ENCODE measurements at places on chromosomes 7 and 10. TPM values are rescaled to one million over a fixed set of nuclear protein-coding genes. Genes with fewer than 3 reads are reported as not detected.

MBL2 gene
- total RNA-seq: not detected

DNA sequence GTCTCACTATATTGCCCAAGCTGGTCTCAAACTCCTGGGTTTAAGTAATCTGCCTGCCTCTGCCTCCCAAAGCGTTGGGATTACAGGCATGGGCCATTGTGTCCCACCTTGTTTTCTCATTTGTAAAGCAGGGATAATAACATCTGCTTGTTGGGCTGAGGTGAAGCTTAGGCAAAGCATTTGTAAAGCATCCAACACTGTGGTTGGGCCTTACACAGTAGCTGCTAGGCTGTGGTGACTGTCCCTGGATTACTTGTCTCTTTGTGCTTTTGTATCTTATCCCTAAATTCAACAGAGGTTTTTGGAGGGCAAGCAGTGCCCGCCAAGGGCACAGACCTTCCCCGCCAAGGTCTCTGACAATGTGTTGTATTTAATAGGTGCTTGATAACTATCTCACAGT lies 14.3 kb downstream of the HKDC1 start:
- peaks cover 13% of the 10 kb centered on the region for H3K4me1 ChIP-seq
- no peak overlapping the region for H3K4me3 ChIP-seq
- no peaks in the 10 kb centered on the region for H3K27me3 ChIP-seq
- no peak overlapping the region for H3K27ac ChIP-seq

TBX20 gene
- 0.65 TPM for total RNA-seq

DNA sequence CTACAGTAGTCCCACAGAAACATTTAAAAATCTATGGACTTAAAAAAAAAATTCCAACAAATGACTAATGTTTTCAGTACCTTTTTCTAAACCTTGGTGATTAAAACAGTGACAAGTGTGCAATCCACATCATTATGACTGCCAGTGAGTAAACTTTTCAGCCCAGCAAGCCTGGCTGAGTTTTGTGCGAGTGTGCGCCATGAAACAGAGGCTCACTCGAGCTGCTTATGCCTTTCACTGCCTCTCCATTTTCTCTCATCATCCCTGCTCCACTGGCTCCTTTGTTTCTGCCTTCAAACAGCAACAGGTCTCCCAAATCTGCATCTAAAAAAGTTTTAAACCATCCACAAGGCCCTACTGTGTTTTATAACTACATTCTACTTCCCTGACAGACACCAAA lies 105.8 kb downstream of the USP6NL start:
- peaks cover 7% of the 10 kb centered on the region for H3K36me3 ChIP-seq
- no peak overlapping the region for H3K4me3 ChIP-seq
- H3K27ac ChIP-seq: no peak overlapping the region
- H3K4me1 ChIP-seq: no peaks in the 10 kb centered on the region
- DNase-seq: no peak

DNA sequence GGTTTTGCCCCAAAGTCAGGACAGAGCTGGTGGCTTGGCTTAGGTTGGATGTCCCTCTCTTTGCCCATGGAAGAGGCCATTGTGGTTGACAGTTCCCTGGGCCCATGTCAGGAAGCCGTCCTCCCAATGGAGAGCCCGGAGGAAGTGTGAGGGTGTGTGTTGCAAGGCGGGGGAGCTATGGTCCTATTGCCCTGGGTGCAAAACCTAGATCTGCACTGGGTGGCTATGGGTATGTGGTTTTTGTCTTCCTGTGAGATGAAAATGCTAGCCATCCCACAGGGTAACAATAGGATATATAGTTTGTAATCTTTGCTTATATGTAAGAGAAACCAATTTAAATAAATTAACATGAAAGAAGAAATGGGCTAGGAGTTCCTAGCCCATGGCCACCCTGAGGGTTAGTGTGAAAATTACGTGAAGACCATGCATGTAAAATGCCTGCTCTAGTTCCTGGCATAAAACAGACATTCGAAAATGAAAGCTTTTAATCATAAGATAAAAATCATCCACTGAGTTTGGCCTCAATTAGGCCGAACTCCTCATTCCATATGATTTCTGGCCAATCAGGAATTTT lies 189.2 kb downstream of the PLPP4 start:
- H3K4me1 ChIP-seq: no peaks in the 10 kb centered on the region
- H3K27me3 ChIP-seq: no peaks in the 10 kb centered on the region
- H3K36me3 ChIP-seq: no peaks in the 10 kb centered on the region
- no peak overlapping the region for H3K4me3 ChIP-seq

- H3K4me3 ChIP-seq: peak overlapping the region; percentile 32
- peaks cover 30% of the 10 kb centered on the region for H3K27me3 ChIP-seq
- no peak overlapping the region for H3K27ac ChIP-seq
- peaks cover 6% of the 10 kb centered on the region for H3K36me3 ChIP-seq
- H3K4me1 ChIP-seq: peaks cover 6% of the 10 kb centered on the region
Observed at GRCh38 chr10:42836771-42837468, 54.3 kb downstream of the BMS1 start.

DNA sequence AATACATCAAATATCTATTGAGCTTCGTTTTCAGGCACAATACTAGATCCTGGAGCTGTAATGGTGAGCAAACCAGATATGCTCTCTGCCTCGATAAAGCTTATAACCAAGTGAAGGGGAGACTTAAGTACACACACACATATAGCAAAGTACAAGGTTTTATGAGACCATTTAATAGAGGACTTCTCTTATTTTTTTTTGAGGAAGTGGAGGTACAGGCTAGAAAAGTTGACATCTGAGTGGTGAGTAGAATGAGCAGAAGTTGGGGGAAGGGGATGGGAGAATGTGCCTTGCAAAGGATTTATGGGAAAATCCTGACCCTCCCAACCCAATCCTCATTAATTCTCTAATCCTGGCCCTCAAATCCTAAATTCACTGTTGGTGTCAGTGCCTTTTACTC lies 7.7 kb downstream of the CCDC136 start:
- H3K27me3 ChIP-seq: no peaks in the 10 kb centered on the region
- H3K4me3 ChIP-seq: no peak overlapping the region
- DNase-seq: no peak

SPDYE2B gene
- total RNA-seq: not detected

DNA sequence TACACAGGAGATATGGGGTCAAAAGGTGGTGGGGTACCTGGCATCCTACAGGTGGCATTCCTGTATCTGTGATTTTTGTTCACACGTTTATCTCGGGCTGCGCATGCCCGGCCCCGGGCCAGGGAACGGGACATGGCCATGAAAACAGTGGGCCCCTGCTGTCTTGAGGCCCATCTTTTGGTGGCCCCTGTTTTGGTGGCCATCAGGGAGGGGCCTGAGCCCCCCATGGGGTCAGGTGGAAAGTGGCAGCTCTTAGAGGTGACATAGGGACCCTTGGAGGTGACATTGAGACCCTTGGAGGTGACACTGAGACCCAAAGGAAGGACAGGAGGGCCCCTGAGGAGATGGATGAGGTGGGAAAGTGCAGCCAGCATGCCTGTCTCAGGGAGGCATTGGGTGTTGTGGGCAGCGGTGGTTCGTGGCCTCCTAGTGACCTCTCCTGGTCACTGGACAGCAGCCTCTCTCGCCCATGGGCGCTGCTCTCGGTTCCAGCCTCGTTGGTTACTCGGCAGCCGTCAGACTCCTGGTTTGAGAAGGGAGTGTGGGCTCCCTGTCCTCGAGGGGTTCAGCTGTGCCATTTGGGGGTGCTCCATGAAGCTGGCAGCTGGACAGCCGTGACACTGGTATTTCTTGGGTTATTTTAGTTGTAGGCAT lies 39.9 kb downstream of the INPP5A start:
- H3K27me3 ChIP-seq: no peaks in the 10 kb centered on the region
- peaks cover 48% of the 10 kb centered on the region for H3K4me1 ChIP-seq
- DNase-seq: no peak
- H3K4me3 ChIP-seq: no peak overlapping the region
- no peak overlapping the region for H3K27ac ChIP-seq

GRCh38 chr7:94348142-94348541 lies 46.6 kb upstream of the COL1A2 start:
- no peak for DNase-seq
- H3K36me3 ChIP-seq: no peaks in the 10 kb centered on the region
- no peaks in the 10 kb centered on the region for H3K4me1 ChIP-seq
- H3K27me3 ChIP-seq: no peaks in the 10 kb centered on the region
- H3K27ac ChIP-seq: no peak overlapping the region

DNA sequence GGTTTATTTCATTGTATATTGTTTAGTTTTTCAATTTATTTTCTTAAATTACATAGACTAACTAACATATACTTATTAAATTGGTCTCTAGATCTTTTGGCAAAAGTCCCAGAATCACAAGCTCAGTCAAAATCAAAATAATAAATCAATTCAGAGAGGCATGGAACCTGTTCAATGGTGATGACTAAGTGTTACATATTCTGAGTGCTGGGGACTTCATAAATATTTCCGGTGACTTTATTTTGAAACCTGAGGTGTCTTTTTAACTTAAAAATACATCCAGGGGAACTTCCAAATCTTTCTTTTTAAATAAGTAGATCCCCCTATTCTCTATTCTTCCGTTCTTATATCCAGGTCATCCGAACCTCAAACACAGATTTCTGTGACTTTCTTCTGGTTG lies 89.6 kb upstream of the ZNF804B start:
- no peaks in the 10 kb centered on the region for H3K27me3 ChIP-seq
- no peak overlapping the region for H3K4me3 ChIP-seq
- no peaks in the 10 kb centered on the region for H3K36me3 ChIP-seq

- H3K27ac ChIP-seq: no peak overlapping the region
- no peak overlapping the region for H3K4me3 ChIP-seq
- peaks cover 19% of the 10 kb centered on the region for H3K4me1 ChIP-seq
- H3K36me3 ChIP-seq: peaks cover 54% of the 10 kb centered on the region
- DNase-seq: no peak
Observed at GRCh38 chr10:100232101-100232500, 2.7 kb upstream of the CHUK start.

FAM20C gene
- 42.9 TPM for total RNA-seq

GRCh38 chr7:101009629-101010028 lies 10.3 kb upstream of the MUC17 start:
- no peak overlapping the region for H3K27ac ChIP-seq
- no peaks in the 10 kb centered on the region for H3K36me3 ChIP-seq
- DNase-seq: no peak
- H3K27me3 ChIP-seq: no peaks in the 10 kb centered on the region

DNA sequence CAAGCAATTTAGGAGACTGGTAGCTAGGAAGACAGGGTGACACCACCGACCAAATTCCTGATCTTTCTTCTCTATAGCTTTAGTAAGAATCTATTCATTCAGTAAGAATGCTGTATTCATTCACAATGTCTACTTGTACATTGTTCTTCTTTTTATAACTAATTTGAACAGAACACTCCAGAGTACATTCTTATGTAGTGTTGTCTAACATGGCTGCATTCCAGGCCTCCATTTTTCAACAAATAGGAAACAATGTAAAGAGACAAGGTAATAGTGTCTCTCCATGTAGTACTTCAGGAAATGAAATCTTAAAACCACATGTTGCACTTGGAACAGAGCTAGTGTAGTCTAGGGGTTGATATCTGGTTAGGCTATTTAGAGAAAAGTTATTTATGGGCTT lies 1.8 kb downstream of the VCL start:
- H3K4me3 ChIP-seq: peak overlapping the region; percentile 82
- no peaks in the 10 kb centered on the region for H3K36me3 ChIP-seq
- no peaks in the 10 kb centered on the region for H3K27me3 ChIP-seq
- H3K27ac ChIP-seq: peak overlapping the region; percentile 90
- no peak for DNase-seq
- peaks cover 46% of the 10 kb centered on the region for H3K4me1 ChIP-seq

- no peak overlapping the region for H3K4me3 ChIP-seq
- no peak overlapping the region for H3K27ac ChIP-seq
- DNase-seq: no peak
Observed at GRCh38 chr7:27946351-27946750, 206.4 kb downstream of the TAX1BP1 start.

DNA sequence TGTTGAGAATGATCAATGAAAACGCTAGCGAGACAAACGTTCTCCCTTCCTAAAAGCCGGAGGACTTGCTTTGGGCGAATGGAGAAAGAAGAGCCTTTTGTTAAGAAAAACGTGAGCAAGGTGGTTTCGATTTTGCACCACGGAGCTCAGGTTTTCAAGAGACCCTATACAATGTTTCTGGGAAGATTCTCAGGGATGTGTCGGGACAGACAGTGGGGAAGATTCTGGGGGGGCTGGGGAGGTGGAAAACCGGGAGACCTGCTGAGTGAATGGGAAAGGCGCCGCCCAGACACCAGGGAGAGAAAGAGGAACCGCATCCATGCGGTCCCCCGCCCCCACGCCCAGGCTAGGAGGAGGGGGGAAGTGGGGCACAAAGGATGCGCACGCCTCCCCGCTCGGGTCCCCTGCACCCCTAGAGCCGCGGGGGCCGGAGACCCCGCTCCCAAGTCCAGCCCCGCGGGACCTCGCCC lies 745 bp downstream of the YWHAG start:
- no peaks in the 10 kb centered on the region for H3K27me3 ChIP-seq
- H3K36me3 ChIP-seq: no peaks in the 10 kb centered on the region
- peak overlapping the region; percentile 91 for H3K4me3 ChIP-seq
- DNase-seq: peak; percentile 84
- peaks cover 40% of the 10 kb centered on the region for H3K4me1 ChIP-seq

GRCh38 chr7:112891698-112892097 lies 101.5 kb upstream of the TMEM168 start:
- no peak for DNase-seq
- H3K4me1 ChIP-seq: no peaks in the 10 kb centered on the region
- H3K36me3 ChIP-seq: peaks cover 20% of the 10 kb centered on the region
- no peak overlapping the region for H3K4me3 ChIP-seq
- H3K27ac ChIP-seq: no peak overlapping the region

PDE1C gene
- total RNA-seq: 15.5 TPM

AGR2 gene
- total RNA-seq: 93.0 TPM

GRCh38 chr7:130929896-130930659 lies 196.1 kb upstream of the KLF14 start:
- peaks cover 27% of the 10 kb centered on the region for H3K36me3 ChIP-seq
- no peaks in the 10 kb centered on the region for H3K27me3 ChIP-seq
- H3K4me1 ChIP-seq: peaks cover 43% of the 10 kb centered on the region
- no peak for DNase-seq
- H3K27ac ChIP-seq: peak overlapping the region; percentile 60
- no peak overlapping the region for H3K4me3 ChIP-seq

DNA sequence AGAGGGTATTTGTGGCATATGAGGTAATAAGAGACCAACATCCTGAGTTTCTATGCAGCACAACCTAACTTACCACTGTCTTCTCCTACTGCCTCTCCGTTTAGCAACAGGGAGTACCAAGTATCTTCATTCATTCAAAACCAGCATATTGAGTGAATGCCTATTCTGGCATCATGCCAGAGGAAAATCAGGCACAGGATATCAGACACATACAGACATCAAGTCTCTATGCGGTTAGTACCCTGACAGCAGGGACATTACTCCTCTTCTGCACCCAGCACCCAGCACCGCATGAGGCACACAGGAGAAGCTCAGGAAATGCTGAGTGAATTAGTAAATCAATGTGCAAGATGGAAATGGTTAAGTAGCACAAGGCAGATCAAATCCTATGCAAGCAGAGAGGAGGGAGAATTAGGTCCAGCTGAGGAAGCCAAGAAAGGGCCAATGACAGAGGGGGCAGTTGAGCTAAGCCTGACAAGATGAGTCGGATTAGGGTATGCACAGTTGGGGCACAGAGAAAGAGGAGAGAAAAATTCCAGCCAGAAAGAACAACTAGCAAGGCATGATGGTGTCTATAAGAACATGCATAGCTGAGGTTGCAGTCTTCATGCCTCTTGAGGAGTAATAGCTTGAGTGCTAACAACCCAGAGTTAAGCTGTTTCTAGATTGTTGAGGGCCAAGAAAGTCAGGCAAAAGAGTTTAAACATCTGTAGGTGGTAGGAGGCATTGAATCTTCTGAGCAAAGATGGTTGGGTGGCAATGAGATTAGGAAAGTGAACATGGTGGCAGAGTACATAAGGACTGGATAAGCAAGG lies 146.0 kb downstream of the PLXNA4 start:
- no peaks in the 10 kb centered on the region for H3K36me3 ChIP-seq
- no peak overlapping the region for H3K27ac ChIP-seq
- DNase-seq: no peak
- no peaks in the 10 kb centered on the region for H3K4me1 ChIP-seq
- H3K4me3 ChIP-seq: no peak overlapping the region
- no peaks in the 10 kb centered on the region for H3K27me3 ChIP-seq

Data from lower lobe of right lung (tissue), 2 donors.